ENCODE measurements at places on chromosomes 4 and X. TPM values are rescaled to one million over a fixed set of nuclear protein-coding genes. Genes with fewer than 3 reads are reported as not detected.

GLRA2 gene
- total RNA-seq: 3.1 TPM

ATP5ME gene
- 210 TPM for total RNA-seq

MAGEH1 gene
- 54.6 TPM for total RNA-seq

GPR143 gene
- 3.3 TPM for total RNA-seq

AFM gene
- total RNA-seq: not detected

TNMD gene
- total RNA-seq: 0.91 TPM

PPAT gene
- 17.7 TPM for total RNA-seq

HTR2C gene
- total RNA-seq: 3.9 TPM

PCYT1B gene
- 36.7 TPM for total RNA-seq

PDGFC gene
- 11.3 TPM for total RNA-seq

MAGEA2B gene
- not detected for total RNA-seq

MAP7D2 gene
- 56.5 TPM for total RNA-seq

KIF4A gene
- 0.45 TPM for total RNA-seq

TREX2 gene
- 2.3 TPM for total RNA-seq

COL4A6 gene
- total RNA-seq: 1.1 TPM

UCHL1 gene
- 1,413 TPM for total RNA-seq

BGN gene
- total RNA-seq: 36.2 TPM

SPANXB1 gene
- total RNA-seq: not detected

ASB12 gene
- total RNA-seq: not detected

FAM9C gene
- total RNA-seq: not detected

TXK gene
- 1.2 TPM for total RNA-seq

ZCCHC4 gene
- total RNA-seq: 6.6 TPM

OCRL gene
- total RNA-seq: 51.7 TPM

UGT2A1 gene
- not detected for total RNA-seq

DMRTC1 gene
- 5.5 TPM for total RNA-seq

ADH1B gene
- total RNA-seq: 3.8 TPM

SETD7 gene
- total RNA-seq: 42.7 TPM

TLR1 gene
- 8.4 TPM for total RNA-seq

AMBN gene
- not detected for total RNA-seq

CT45A5 gene
- total RNA-seq: not detected

TKTL1 gene
- total RNA-seq: 0.56 TPM

COQ2 gene
- total RNA-seq: 4.5 TPM

FHL1 gene
- total RNA-seq: 214 TPM

ARSD gene
- 10.8 TPM for total RNA-seq

HCCS gene
- total RNA-seq: 30.2 TPM

IL1RAPL1 gene
- 28.6 TPM for total RNA-seq

TLL1 gene
- total RNA-seq: 4.3 TPM

LNX1 gene
- total RNA-seq: 35.7 TPM

ZC4H2 gene
- total RNA-seq: 18.0 TPM

CXorf49 gene
- total RNA-seq: not detected

CNKSR2 gene
- 134 TPM for total RNA-seq

TRIM2 gene
- 525 TPM for total RNA-seq

EXOC1L gene
- total RNA-seq: not detected

POU3F4 gene
- 3.7 TPM for total RNA-seq

MAGEA2 gene
- not detected for total RNA-seq
